ENCODE measurements at places on chromosomes 4 and X.

DNA sequence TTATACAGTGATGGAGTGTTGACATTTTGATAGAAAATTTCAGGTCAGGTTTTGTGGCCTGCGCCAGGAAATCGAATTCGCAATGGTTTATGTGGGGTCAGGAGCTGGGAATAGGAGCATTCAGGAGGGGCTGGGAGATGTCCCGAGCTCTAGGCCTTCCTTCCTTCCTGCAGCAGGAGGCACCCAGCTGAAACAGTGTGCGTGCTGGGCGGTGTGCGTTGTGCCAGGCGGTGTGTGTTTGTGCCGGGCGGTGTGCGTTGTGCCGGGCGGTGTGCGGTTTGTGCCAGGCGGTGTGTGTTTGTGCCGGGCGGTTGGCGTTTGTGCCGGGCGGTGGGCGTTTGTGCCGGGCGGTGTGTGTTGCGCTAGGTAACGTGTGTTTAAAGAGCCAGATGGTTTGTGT lies 1.7 kb downstream of the UVSSA start:
- DNase-seq, result no peak

- DNase-seq, result no peak
Observed at GRCh38 chr4:14844061-14844460, 158.2 kb upstream of the CPEB2 start.

DNA sequence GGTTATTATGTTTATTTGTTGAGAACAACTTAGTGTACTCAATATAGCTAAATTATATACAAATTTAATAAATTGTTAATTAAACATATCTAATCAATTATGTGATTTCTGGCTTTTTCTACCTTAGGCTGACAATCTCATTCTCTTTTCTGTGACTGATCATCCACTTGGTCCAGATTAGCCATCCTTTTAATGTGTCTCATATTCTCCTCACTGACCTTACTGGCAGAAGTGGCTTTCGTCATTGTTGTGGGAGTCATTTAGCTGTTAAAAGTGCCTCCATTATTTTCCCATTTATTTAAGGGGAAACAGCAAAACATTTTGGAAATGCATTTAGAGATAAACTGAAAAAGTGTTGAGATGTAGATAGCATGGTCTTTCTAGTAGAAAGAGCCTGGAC lies 172.2 kb downstream of the CCSER1 start:
- DNase-seq, result no peak

DNA sequence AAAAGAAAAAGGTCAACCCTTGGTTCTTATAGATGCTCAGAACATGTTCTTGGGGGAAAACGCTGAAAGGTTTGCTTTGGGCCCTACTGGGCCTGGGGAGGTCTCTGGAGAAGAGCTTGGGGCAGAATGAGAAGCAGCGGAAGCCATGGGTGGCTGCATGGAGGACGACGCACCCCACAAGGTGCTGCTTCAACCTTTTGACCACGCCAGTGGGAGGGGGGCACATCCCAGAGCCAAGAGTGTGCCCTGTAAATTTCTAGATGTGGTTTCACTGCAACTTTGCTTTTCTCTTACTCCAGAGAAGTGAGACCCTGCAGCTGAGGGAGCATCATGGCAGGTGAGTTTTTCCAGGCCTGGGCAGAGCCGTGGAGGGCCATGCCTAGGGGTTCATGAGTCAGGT lies 3.2 kb downstream of the PRRG3 start:
- DNase-seq, result no peak

DNA sequence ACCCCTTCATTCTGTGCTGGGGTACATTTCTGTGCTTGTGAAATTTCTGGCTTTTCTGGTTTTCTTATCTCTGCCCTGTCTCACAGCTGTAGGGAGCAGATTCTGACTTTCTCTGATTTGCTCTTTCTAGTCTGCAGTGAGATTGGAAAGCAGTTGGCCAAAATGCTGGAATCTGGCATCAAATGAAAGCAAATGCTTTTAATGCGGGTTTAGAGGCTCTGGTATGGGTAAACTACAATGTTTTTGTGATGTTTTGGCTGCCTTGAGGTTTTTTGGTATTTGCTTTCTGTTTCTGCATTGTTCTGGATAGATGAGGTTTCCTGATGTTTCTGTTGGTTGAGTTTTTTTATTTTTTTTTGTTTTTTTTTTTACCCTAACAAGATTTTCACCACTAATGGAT lies 23.8 kb downstream of the SMIM20 start:
- no peak for DNase-seq

DNA sequence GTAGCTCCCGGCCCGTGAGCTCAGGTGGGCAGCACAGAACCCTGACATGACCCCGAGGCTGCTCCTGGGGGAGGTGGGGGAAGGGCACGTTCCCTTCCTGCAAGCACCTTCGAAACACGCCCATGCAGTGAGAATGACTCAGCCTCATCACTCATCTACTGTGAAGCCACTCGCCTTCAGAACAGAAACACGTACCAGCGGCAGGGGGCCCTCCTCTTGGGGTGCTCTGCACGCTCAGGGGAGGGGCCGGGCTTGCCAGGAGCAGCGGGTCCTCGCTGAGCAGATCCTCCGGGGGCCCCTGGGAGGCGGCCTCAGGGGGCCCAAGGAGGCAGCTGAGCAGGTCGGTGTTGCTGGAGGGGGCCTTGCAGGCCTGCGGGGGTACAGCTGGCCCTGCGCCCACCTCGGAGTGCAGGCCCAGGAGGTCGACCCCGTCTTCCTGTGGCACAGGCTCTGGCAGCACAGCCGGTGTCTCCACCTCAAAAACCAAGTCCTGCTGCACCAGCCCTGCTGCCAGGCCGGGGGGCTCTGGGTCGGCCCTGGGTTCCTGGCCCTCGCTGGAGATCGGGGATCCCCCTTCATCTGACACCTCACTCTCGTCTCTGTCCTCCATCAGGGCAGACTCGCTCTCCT lies 40.9 kb upstream of the CPLX1 start:
- no peak for DNase-seq

DNA sequence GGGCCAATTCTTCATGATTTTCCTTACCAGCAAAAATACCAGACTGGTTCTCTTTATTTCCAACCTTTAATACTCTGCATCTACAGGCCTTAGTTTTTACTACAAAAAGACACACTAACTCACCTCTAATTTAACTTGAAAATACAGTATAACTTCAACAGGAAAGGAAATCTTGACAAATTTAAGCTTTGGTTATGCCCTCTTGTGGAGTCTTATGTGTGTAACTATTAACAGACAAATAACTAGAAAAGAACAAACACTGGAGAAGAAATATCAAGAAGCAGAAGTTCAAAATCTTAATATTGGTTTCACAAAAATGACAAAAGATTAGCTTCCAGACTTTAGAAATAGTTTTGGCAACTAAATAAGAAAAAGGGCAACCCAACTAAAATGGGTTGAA lies 33.0 kb downstream of the PPA2 start:
- no peak for DNase-seq

- no peak for DNase-seq
Observed at GRCh38 chrX:63275127-63275526, 76.0 kb downstream of the SPIN4 start.

DNA sequence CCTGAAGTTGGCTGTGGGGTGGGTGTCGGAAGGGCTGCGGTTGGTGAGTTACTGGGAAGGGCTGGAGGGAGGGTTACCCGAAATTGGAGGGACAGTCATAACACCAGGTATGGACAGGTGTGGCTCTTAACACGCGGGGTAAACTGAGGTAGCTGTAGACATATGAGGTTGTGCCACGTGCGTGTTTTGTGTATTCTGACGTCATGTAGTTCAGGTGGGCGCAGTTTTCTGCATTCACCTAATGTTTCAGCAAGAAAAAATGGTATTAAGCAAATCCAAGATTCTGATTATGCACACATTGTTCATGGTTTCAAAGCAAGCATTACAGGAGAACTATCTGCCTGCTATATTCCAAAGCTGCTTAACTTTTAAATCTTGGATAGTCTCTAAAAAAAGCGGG lies 83.5 kb upstream of the GPM6B start:
- DNase-seq, result no peak

- no peak for DNase-seq
Observed at GRCh38 chr4:147942729-147943128, 210.8 kb downstream of the ARHGAP10 start.

DNA sequence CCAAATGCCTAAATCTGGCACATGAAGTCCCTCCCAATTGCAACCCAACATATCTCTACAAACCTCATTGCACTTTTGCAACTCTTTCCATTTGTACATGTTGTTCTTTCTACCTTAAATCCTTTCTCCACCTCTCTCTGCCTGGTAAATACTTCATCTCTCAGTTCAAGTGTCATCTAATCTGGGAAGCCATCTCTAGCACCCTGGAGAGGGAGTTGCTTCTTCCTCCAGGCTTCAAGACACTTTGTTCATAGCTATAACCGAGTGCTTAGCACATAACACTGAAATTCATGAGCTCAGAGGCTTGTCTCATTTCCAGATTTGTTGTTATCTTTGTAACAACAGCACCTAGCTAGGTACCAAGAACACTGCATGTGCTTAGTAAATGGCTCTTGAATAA lies 114.8 kb upstream of the NAP1L5 start:
- DNase-seq, result no peak

GRCh38 chr4:37687194-37687562 lies 1.0 kb upstream of the RELL1 start:
- DNase-seq, result no peak

DNA sequence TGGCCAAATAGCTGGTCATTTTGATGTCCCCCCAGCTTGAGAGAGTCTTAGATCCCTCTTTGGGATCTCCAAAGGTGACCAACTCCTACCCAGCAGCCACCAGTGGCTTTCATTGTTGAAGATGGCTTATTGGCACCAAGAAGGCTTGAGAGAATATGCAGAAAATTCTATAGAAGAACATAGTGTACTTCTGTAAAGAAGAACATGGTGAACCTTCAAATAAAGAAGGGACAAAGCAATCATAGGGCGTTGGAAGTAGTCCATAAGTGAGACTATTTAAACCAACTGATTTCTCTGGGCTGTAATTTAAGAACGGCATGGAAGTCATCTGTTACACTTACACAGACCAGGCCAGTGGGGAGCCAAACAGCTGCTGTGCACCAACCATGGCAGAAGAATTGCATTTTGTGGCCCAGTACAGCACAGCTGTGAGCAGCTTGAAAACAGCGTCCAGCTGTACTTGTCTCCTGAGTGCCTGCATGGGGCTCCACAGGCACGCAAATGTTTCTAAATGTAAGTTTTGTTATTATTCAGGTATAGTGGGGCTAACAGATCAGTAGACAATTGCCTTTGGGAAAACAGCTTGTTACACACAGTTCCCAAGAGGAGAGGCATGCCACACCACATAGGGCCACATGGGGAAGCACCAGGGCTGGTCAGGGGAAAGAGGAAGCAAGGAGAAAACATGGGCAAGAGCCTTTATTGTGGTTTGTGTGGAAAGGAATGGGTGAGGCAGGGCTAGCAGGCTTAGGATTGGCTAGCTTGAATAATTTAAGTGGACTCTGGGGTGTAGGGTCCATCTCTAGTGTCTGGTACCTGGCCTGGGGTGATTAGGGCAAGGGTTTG lies 125.0 kb downstream of the ARHGAP6 start:
- DNase-seq, result no peak

- DNase-seq, result no peak
Observed at GRCh38 chr4:113064244-113064643, 14.8 kb downstream of the ANK2 start.

- no peak for DNase-seq
Observed at GRCh38 chrX:81202943-81203342, 1.0 kb downstream of the SH3BGRL start.

- DNase-seq, result no peak
Observed at GRCh38 chr4:140603286-140603685, 34.5 kb upstream of the UCP1 start.

- DNase-seq, result no peak
Observed at GRCh38 chr4:82034878-82035277, 338.9 kb downstream of the HNRNPD start.

- peak; percentile 63 for DNase-seq
Observed at GRCh38 chr4:176002007-176002613, 63.5 kb upstream of the WDR17 start.

GRCh38 chrX:123493857-123494256 lies 239.0 kb downstream of the THOC2 start:
- no peak for DNase-seq

DNA sequence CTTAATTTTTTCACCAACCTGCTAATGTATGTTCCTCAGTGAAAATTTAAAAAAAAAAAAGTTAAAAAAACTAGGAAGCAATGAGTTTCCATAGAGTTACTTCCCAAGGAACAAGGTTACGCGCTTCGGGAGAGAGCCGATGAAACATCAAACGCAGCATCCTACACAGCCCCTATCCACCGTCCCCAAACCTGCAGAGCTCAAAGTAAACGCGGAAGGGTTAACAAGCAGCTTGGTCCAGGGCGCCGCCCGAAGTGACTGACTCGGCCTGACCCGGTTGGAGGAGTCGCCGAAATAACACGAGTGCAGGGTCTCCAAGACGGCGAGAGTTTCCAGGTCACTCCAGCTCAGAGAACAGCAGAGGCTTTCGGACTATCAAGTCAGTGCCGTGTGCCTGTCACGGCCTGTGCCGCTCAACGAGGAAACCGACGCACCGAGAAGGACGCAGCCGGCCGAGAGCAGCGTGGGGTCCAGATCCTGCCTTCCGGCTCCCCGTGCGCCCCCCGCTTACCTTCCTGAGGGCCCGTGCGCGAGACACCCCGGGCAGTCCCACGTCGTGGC lies 512 bp downstream of the NOP14 start:
- DNase-seq, result no peak

DNA sequence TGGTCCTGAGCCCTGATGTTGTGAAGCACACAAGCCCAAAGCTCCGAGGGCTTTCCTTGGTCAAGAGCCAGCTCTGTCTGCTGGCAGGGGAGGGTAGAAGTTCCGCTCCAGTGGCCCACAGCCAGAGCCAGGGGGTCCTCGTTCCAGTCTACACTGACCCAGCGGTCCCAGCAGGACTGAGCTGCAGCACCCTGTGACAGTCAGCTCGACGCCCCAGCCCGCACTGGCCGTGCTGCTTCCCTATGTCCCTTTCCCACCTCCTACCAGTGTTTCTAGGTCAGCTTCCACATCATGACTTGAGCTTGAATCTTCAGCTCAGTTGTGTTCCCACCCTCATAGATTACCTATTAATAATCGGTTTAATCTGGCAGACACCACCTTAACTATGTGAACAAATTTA lies 22.5 kb upstream of the DCTD start:
- no peak for DNase-seq

- DNase-seq, result no peak
Observed at GRCh38 chr4:173821876-173822275, 291.8 kb upstream of the HAND2 start.

DNA sequence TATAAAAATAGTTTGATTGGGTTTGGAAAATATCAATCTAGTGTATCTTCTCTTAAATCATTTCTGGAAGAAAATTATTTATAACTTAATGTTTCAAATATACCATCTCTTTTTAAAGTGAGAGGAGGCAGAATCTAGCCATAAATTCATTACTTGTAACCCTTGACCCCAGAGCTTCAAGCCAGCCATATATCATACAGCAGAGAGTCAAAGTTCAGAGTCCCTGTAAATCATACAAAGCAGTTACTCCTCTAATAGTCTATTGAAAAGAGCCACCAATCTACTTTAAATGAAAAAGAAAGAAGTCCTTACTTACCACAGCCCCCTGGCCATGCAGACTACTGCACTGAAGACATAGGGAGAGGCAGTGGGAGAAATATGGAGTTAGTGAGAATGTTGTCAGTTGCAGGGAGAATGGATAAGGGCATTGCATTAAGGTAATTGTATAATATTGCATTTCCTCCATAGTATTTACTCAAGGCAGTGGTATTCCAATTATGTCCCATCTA lies 229.5 kb downstream of the NKX6-1 start:
- DNase-seq, result no peak

- no peak for DNase-seq
Observed at GRCh38 chr4:182286035-182286434, 42.8 kb downstream of the TENM3 start.

Measured in B cell (primary cell).